Activated CD4-positive, alpha-beta T cell treated with anti-CD3 and anti-CD28 coated beads for 24 hours (primary cell): ENCODE measurements at places on chromosomes 6 and 20.

- DNase-seq = no peak
Measured at GRCh38 chr6:113181164-113181563, 676.0 kb upstream of the MARCKS start.

- DNase-seq = no peak
Measured at GRCh38 chr6:75091467-75092190, 114.2 kb downstream of the COL12A1 start.

DNA sequence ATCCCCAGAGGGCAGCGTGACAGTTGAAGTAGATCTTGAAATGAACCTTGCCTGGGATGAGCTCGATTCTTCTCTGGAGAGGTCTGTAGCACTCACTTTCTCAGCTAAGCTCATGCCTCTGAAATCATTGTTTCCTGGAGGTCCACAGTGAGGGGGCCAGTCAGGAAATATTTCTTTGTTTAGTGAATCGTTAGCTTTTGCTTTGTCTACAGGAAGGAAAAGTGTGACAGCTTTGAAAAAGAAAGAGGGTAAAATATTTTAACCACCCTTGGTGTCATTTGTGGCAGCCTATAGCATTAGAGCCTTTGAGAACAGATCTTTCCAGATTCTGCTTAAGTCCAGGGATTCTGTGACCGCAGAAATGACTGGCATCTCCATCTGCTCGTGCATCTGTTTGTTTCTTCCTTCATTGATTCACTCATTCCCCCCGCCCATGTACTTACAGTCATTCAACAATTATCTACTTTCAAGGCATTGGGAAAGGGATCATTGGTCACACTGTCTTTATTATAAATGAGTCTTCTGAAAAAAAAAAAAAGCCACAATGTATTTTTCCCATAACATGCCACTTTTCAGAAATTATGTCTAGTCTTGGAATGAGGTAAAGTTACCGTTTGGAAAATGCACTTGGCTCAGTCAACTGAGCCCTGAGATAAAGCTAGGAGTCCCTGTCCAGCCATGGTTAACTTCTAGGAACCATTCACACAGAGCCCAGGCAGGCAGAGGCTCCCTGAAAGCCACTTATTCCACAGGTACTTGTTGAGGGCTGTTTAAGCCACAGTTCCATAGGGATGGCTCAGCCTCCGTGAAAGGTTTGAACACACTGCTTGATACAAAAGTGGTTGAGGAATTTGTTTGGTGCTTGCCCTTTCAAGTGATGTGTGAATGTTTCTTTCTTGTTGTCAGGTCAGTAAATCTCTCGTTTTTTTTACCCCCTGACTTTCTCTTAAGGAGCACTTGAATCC, 86.0 kb downstream of the TIAM2 start:
- DNase-seq = no peak

- no peak for DNase-seq
Measured at GRCh38 chr6:47595785-47596184, 102.6 kb upstream of the ADGRF4 start.

DNA sequence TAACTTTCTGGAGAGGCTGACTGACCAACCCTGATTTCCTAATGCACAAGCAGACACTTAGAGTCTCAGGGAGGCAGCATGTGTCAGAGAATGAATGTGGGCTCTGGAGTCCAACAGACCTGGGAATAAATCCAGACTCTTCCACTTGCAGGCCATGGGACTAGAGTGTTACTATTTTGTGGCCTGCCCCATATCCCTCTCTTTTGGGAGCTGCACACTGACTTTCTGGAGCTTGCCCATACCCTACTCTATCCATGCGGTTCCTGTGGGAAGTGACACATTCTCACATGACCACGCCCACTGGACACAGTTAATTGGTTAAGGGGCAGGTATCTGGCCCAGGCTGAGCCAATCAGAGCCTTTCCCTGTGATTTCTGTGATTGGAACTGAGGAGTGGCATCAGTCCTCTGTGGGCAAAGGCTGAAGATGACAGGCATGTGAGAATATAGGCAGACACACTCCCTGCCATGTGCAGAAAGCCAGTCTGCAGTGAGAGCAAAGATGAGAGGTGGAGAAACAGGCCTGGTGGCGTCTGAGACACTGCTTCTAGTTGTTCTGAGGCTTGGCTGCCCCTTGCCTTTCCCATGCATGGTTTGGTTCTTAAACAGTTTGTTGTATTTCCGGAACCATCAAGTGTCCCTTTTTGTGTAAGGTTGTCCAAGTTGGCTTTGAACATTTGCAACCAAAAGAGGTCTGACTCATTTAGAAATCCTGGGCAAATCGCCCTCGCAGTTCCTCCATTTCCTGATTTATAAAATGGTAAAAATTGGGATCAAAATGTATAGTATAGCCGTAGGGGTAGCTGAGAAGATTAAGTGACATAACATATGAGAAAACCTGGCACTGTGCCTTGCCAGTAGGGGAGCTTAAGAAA, 125.6 kb downstream of the CDC5L start:
- no peak for DNase-seq

GRCh38 chr20:32528905-32529670, 56.0 kb downstream of the NOL4L start:
- no peak for DNase-seq

DNA sequence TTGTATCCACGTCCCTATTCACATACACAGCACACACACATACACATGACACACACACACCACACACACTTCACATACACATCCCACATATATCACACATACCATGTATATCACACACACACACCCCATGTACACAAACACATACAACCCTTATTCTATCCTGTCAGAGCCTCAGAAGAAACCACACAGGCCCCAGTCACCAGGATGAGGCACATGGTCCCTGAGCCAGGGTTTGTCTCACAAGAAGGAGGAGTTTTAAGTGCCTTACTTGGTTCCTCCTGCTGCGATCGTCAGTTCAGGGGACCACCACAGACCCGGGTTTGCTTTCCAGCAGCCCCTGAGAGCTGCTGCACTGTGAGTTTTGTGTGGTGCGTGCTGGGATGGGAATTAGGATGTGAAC, 23.6 kb downstream of the BFSP1 start:
- no peak for DNase-seq

GRCh38 chr6:123529843-123530242, 106.9 kb downstream of the TRDN start:
- no peak for DNase-seq

DNA sequence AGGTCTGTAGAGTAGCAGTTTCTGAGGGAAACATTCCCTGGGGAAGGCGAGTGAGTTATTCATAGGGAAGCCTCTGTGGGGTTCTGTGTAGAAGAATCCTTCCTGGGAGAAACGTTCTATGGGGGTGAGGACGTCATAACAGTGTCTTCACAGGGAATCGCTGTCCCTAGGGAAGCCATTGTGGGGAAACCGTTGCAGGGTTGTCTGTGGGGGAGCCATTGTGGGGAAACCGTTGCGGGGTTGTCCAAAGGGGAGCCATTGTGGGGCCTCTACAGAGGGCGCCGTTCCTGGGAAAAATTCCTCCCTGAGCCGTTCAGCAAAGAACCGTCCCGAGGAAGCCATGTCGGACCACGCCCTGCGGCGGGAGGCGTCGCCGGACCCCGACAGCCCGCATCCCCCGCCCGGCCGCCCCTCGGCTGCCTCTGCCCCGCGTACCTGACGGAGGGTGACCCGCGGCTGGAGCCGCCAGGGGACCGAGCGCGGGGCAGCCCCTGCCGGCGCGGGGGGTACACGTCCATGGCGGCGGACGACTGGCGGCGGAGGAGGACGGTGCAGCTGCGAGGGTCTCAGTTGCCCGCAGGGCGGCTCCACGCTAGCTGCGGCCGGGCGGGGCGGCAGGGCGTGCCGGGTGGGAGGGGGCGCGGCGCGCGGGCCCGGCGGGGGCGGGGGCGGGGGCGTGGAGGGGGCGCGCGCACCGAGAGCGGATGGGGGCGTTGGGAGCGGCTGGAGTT, at the start of gene DNAAF9:
Gene DNAAF9 (minus strand): TSS at position 630 of the 731 bp plus-strand sequence. CDS start 112 bp downstream, at position 518.
- DNase-seq = no peak

GRCh38 chr6:113464536-113464935, 392.6 kb upstream of the MARCKS start:
- DNase-seq = no peak

- DNase-seq = no peak
Measured at GRCh38 chr20:49408509-49409104, 73.9 kb downstream of the KCNB1 start.

DNA sequence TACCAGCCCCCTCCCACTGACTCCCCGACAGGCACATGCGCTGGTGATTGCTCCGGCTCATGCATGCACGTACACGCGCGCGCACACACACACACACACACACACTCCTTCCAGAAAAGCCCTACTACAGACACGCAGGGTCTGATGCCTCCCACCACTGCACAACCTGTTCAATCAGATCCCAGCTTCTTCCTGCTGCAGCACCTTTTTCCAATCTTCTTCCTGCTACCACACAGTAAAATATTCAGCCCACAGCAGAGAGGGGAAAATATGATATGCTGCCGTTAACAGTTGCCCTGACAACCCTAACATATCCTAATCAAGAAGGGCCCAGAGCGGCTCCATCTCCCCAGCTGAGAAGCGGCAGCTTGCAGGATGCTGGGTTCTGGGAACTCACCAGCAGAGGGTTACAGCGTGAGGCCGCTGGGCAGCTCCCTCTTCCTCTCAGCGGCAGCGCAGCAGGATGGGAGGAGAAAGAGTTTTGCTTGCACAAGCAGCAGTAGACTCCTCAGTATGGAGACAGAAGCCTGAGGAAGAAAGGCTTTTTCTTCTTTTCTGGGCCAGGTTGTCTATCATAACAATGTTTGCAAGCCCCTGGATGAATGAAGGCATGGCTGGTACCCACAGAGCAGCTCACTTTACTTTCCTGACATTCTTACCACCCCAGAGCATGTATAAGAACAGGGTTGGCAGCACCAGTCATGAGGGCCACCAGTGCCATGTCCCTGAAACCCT, 23.9 kb downstream of the MAP7 start:
- DNase-seq = peak; percentile 23

DNA sequence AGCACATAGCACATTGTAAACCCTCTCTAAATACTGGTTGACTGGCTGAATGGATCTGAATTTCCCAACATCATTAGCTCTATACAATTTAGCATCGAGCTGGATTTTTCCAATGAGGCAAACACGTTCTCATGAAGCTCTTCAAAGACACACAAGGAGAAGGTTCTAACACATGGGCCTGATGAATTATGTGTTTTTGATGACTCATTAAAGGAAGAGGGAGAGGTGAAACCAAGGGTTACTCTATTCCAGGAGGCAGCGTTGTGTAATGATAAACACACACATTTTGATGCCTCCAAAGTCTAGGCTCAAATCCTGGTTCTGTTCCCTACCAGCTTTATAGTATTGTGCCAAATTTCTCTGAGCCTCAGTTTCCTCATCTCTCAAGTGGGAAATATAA, 84.3 kb downstream of the PFDN4 start:
- no peak for DNase-seq

DNA sequence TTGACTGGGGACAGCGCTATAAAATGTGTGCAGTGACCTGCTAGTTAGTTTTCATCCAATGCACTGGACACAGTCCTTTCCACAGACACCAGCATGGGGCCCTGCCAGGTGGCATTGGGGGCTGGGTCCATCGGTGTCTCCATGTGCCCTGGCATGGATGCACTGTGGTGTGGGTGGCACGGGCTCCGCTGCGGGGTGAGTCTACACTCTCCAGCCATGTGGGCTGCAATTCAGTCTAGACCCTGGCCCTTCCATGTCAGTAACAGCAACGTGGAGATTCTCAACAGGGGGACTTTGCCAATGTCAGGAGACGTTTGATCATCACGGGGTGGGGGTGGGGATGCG, 100.0 kb downstream of the RAMACL start:
- no peak for DNase-seq

GRCh38 chr20:49542514-49542991, 25.4 kb downstream of the PTGIS start:
- no peak for DNase-seq

DNA sequence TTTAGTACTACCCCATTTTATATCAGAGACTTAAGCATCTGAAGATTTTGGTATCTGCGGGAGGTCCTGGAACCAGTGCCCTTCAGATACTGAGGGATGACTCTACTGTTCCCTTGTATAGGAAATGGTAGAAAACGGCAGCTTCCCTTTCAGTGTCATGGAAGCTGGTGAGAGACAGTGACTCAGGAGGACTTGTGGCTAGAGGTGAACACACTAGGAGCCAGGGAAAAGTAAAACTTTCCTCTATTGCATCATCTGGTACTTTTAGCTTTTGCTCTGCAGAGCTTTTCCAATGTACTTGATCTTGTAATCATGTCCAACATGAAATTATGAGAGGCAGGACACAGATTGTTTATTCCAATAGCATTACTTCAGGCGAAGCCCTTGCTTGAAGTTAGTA, 45.0 kb downstream of the RNF144B start:
- DNase-seq = no peak

- DNase-seq = no peak
Measured at GRCh38 chr6:108648191-108648590, 87.5 kb downstream of the FOXO3 start.

DNA sequence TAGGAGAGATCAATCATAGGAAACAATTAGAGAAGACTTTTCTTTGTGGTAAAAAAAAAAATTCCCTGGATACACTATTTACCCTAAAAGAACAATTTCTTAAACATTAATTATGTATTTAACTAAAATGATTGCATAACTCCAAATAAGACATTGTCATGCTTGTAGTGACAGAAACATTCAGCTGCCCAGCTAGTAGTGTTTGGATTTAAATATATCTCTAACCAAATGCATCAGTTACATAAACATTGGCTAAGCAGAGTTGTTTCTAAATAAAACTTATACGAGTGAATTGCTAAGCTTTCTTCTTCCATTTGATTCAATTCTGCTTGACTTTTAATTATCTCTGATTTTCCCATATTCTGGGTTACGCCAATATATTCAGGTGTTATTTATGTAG, 23.7 kb downstream of the MLIP start:
- no peak for DNase-seq

- DNase-seq = no peak
Measured at GRCh38 chr6:44224029-44224964, 902 bp downstream of the SLC29A1 start.

DNA sequence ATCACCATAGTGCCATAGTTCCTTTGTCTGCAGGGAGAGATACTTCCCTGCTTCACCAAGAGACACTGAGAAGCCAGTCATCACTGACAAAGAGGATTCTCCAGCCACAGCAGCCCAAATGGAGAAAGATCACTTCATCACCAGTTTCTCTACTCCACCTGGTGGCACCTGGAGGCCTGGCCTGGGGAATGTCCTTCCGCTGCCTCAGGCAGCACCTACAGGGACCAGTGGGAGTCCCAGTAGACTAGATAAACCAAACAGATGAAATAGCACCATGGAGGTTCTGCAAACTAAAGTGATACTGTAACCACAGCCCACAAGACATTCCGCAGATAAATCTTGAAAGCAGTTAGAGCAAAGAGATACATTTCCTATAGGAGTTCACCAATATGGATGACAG, 266.5 kb downstream of the C6orf118 start:
- DNase-seq = no peak

GRCh38 chr6:156685823-156686222, 91.4 kb upstream of the ARID1B start:
- no peak for DNase-seq

GRCh38 chr6:35292494-35292893, 5.1 kb upstream of the DEF6 start:
- DNase-seq = no peak
